Activated CD4-positive, CD25-positive, alpha-beta regulatory T cell (primary cell): ENCODE measurements at places on chromosomes 4 and X.

DNA sequence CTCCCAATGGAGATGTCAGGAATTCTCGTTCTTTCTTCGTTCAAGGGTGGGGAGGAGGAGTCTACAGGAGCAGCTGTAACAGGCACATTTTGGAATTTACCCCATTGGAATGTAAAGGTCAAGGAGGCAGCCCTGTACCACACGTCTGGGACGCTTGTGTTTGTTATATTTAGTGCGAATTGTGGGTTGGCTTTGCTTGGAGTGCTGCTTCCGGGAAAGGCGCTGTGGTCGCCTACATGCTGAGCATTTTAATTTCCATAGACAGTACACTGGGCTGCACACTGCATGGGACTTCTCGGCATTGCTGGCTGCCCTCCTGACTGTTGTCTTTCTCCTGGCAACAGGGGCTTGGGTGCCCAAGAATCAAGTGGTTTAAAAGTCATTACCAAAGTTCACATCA is 12.8 kb downstream of the GYG2 start:
- DNase-seq: no peak

GRCh38 chr4:17771284-17771908 is 10.0 kb downstream of the FAM184B start:
- no peak for DNase-seq

- DNase-seq: no peak
Measured at GRCh38 chr4:158090323-158090722, 82.5 kb downstream of the GASK1B start.

GRCh38 chr4:176690716-176691115 is 102.0 kb downstream of the VEGFC start:
- no peak for DNase-seq

DNA sequence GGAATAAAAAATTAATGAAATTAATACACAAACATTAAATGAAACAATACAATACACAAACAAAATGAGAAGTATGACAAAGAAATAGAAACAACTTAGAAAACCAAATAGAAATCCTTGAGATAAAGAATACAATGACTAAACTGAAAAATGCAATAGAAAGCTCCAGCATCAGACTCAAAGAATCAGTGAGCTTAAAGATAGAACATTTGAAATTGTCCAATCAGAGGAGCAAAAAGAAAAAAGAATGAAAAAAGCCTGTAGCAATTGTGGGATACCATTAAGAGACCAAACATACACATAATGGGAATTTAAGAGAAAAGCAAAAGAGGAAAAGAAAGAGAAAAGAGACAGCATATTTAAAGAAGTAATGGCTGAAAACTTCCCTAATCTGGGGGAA is 25.7 kb downstream of the EMCN start:
- DNase-seq: no peak

DNA sequence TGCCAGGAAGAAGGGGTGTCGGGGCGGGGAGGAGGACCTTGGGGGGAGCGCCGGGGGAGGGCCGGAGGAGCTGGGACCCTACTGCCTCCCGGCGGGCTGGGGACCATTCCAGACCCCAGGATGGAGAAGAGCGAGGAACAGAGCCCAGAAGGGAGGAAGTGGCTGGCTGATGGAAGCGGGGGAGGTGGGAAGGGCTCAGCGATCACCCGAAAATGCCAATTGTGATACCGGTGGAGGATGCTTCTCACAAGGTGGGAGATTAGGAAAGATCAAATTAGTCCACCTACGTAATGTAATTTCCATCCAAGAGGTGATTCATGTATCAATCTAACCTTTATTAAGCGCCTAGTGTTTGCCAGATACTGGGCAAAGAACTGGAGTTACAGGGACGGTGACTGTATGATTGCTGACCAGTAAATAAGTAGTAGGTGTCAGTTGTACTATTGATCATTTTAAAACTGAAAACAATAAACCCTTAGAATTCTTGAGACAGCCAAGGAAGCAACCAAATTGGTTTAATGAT is 452 bp upstream of the RAI2 start:
- DNase-seq: no peak
